ENCODE measurements at places on chromosomes 11 and 22.

DNA sequence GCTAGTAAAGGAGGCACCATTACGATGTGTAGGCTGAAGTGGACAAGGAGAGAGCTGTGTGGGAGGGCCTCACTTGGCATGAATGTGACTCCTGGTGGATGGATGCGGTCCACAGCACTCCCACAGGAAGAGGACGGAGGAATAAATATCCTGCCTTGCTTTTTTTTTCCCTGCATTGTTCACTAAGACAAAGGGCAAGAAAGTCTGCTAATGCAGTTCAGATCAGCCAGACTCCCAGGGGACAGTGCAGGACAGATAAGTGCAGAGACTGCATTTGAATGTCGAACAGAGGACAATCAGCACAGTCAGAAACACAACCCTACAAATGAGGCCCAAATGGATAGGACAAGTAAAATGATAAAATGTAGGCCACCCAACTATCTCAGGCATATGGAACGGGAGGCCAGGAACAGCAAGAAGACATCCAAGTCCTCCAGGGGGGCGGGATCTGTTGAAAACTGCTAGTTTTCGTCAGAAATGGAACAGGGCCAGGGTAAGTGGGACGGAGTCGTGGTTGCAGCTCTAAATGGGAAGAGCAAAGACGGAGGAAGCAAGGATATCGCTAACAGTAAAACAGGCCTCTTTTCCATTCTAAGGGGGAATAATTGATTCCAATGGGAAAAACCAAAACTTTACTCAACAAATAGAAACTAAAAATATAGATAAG lies 25.2 kb upstream of the OR8B8 start:
- no peak for DNase-seq

DNA sequence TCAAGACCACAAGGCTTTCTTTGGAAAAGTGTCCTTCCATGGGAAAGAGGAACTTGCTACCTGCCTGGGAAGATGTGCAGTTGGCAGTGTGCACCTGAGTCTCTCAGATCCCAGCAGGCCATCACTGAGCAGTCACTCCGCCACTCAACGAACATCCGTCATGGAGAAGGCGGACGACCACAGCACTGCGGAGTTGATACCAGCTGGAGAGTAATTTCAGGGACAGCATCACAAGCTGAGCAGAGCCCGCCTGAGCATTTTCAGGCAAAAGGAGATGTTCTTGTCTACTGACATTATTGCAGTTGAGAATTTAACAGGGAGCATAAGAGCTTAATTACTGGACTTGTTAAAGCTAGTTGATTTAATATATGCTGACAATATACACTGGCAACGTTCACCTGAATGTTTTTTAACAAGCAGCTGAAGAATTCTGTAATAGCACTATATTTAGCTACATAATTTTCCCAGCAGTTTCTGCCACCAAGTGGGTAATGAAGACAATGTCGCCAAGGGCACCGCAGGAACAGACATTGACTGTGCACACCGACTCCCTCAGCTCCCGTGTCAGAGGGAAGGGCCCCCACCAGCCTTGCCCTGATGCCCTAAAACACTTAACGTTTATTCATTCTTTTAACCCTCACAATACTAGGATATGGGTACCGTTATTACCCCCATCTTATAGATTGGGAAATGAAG lies 52.4 kb upstream of the ARFGAP3 start:
- DNase-seq: no peak

DNA sequence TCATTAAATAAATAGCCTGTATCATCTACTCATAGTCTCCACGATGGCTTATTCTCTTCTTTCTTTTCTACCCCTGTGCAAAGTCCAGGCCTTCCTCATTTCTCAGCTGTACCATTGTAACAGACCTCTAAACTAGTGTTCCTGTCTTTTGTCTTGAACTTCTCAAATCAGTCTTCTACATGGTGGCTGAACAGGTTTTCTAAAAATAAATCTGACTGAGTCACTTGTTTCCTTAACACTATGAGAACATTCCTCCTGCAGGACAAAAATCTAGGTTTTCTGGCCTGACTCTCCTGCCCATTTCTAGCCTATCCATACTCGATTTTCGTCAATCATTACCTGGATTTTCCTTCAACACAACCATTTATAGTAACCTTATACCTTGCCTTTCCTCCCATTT lies 1080.8 kb upstream of the TENM4 start:
- DNase-seq: no peak

DNA sequence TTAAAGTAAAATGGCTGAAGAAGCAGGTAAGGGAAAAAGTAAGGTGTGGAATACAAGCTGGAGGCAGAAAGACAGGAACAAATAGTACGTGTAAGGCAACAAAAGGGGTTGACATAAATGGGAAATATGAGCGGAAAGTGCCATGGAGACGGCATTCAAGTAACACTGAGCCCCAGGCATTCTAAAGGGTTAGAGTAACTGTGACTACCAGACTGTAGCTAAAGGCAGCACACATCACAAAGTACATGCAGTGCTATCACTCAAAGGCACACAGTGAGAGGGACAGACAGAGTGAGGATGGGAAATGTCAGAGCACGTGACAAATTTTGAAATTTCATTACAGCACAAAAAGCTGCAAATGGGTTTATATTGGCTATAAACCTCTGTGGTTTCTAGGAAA lies 13.9 kb upstream of the MAML2 start:
- DNase-seq: no peak

DNA sequence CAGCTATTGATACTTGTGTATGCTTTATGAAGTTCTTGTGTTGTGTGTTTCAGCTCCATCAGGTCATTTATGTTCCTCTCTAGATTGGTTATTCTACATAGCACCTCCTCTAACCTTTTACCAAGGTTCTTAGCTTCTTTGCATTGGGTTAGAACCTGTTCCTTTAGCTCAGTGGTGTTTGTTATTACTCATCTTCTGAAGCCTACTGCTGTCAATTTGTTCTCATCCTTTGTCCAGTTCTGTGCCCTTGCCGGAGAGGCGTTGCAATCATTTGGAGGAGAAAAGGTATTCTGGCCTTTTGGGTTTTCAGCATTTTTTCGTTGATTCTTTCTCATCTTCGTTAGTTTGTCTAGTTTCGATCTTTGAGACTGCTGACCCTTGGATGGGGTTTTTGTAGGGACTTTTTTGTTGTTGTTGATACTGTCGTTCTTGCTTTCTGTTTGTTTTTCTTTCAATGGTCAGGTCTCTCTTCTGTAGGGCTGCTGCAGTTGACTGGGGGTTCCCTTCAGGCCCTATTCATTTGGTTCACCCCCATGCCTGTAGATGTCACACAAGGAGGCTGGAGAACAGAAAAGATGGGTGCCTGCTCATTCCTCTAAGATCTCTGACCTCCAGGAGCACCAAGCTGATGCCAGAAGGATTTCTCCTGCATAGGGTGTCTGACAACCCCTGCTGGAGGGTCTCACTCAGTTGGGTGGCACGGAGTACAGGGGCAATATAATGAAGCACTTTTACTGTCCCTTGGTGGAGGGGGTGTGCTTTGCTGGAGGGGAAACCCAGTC lies 35.9 kb upstream of the MUC15 start:
- no peak for DNase-seq

GRCh38 chr11:66868726-66869566 lies 12.1 kb downstream of the LRFN4 start:
- DNase-seq: peak; percentile 68

DNA sequence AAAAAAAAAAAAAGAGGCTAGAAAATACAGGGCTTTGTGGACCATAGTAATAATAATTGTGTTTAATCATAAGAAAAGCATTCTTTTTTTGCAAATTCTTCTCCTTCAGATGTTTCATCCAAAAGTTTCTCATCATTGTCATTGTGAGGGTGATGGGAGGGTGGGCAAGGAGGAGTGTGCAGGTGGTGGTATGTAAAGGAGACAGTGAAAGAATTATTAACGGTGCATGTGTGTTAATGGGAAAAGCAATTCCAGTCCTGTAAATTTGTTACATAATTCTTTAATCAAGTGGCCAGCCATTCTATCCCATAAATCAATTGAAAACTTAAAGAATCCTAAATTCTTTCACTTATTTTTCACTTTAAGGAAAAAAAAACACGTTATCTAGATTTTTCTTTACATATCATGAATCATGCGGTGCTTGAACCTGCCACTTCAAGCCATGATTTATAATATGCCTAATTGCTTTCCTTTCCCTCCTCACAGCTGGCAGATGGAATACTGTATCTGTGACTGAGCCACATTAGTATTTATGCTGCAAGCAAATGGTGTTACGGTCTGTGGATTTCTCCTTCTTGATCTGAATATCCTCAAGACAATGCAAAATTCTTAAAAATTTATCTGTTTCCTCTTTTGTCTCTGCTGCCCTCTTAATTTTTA lies 318.5 kb downstream of the JRKL start:
- no peak for DNase-seq

DNA sequence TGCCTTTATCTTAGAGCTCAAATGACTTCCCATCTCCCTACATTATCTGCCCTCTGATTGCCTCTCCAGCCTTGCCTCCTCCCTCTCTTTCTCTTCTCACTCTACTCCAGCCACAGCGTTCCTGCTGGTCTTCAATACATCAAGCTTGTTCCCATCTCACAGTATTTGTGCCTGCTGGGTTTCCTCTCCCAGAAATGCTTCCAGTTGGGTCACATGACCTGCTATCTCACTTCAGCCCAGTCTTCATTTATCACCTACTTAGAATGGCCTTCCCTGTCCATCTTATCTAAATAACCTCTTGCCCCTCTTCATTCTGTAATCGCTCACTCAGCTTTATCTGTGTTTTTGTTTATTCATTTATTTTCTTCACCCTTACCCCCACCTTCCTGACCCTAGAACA lies 61.8 kb upstream of the FAR1 start:
- DNase-seq: no peak

GRCh38 chr11:68692115-68692514 lies 7.8 kb downstream of the GAL start:
- DNase-seq: no peak

- DNase-seq: no peak
Observed at GRCh38 chr11:69704508-69705253, 859 bp upstream of the FGF19 start.

- no peak for DNase-seq
Observed at GRCh38 chr22:42695294-42695693, 25.4 kb downstream of the A4GALT start.

DNA sequence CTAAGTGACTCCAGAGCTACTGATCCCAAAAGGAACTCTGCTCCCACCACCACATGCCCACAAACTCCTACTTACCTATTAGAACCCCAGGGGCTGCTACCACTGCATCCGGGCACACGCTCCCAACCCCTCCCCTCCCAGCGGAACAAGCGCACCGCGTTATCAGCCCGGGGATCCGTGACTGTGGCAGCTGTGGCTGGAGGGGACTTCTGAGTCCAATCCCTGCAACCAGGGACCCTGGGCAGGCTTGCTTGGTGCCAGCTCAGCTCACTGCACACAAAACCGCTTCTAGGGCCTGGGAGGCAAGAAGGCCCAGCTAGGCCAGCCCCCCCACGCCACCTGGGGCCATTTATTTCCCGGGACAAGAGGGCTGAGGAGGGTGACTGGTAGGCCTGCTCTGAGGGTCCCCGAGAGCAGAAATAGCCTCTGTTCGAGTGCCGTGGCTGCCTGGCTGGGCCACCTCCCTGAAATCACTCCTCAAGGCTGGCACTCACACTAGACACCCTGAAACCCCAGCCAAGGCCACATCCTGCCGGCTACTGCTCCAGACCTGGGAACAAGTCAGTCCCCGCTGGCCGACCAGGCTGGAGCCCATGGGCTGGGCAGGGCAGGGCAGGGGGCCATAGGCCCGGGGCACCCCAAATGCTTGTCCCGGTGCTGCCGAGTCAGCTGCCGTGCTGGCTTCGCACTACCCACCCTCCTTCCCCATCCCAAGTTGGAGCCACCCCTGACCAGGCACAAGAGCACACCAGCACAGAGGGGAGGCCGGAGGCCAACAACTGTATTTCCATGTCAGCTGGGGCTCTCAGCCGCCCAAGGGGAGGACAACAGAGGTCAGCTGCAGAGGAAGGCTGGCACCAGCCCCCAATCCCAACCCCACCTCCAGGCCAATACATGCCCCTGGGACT lies 1.9 kb upstream of the IFITM10 start:
- no peak for DNase-seq

Data from T follicular helper cell (primary cell).